Stimulated activated CD4-positive, alpha-beta T cell treated with anti-CD3 and anti-CD28 coated beads, Interleukin-2, amount 100 ng/mL, for 24 hours (primary cell): ENCODE measurements at places on chromosomes 13 and 19.

DNA sequence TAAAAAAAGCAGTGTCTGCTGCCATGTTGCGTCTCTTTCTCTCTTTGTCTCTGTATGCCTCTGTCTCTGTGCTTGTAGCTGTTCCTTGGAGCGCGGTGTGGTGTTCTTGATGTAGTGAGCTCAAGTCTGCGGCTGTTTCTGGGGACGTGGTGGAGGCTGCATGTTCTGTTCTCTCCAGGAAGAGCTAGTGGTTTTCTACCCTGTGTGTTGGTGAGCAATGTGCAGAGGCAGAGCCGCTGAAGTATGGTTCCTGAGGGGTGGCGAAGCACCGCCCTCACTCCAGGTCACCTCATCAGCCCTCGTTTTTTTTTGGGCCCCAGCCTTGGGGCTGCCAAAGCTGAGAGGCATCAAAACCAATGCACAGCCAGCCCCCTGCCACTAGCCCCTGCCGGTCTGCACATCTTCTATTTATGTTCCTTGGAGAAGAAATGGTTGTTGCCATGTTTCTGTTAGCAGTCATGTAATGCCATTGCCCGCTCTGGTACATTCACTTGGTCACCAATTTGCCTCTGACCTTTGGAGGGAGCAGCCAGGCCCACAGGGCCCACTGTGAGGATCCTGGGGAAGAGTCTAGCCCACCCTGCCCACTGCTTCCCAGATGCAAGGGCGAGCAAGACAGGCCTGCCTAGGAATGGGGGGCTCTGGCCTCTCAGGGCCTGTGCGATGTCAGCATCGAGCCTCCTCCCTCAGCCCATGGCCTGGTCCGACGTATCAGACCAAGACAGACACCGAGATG lies 7.2 kb downstream of the HNRNPL start:
- peak; percentile 58 for DNase-seq

- no peak for DNase-seq
Measured at GRCh38 chr13:44413095-44413494, 39.5 kb downstream of the SERP2 start.

GRCh38 chr13:43537124-43537523 lies 249.6 kb downstream of the ENOX1 start:
- no peak for DNase-seq

DNA sequence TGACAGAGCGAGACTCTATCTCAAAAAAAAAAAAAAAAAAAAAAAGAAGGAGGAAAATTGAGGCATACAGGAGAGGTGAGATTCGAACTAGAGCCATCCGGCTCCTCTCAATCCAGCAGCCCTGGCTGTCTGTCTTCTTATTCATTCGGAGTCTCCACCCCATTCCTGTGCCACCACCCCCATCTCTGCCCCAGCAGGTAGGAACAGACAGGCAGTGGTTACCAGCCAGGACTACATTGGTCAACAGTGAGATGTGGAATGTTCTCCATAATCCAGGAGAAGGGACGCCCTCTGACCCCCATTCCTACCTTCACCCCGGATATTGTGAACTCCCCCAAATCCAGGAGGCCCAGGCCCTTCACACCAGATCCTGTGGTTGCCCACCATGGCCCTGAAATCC lies 6.6 kb upstream of the S1PR2 start:
- no peak for DNase-seq

DNA sequence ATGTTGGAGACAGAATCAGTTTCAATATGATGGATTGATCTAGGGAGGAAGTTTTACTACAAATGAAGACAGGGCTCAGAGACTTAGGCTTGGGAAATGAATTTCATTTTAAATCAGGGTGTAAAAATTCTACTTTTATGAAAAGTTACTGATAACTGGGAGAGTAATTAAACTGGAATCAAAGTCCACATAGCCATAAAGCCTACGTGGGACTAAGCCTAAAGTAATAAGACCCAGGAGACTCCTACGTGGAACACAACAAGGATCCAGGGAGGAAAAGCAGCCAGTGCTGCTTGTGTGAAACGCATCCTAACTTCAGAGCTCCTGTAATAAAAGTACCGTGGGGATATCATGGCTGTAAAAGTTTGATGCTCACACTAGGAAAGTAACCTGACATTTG lies 152.0 kb upstream of the MYO16 start:
- DNase-seq = no peak

DNA sequence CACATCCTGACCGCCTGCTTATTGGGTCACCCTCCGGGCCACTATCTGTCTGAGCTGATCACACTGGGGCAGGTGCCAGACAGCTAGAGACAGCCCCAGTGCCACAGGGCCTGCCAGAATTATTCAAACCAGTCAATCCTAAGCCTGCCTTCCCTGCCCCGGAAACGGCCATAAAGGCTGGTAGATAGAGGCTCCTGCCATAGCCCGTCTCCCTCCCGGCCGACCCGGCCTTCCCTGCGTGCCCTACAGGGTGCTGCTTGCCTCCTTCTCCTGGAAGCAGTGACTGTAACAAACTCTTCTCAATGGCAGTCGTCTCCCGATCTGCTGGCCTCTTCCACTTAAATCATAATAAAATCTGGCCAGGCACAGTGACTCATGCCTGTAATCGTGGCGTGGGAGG lies 158.6 kb upstream of the SOX1 start:
- DNase-seq = no peak

- no peak for DNase-seq
Measured at GRCh38 chr13:37201081-37201480, 95.6 kb upstream of the CSNK1A1L start.

DNA sequence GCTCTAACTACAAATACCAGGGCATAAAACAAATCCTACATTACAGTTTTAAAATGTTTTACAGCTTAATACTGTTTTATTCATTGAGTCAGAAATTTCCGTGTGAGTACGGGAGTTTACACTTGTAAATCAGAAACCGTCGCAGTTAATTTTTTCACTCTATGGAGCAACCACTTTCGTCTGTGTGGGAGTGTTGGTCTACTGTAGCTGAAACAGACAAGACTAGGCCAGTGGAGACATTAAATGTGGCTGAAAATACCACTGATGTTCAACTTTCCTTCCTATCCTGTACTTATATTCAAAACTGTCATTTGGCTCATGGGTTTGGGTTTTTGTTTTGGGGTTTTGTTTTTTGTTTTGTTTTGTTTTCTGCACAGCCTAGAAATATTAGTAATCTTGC lies 268.7 kb downstream of the DCT start:
- DNase-seq = no peak
